Hematopoietic multipotent progenitor cell (in vitro differentiated cells): ENCODE measurements at places on chromosomes 7 and 10. TPM values are rescaled to one million over a fixed set of nuclear protein-coding genes. Genes with fewer than 3 reads are reported as not detected.

The OR2A1 gene
- 0.27 TPM for total RNA-seq

The GIMAP6 gene
- total RNA-seq, result 67.1 TPM

The C10orf67 gene
- total RNA-seq, result not detected

The FAM25C gene
- total RNA-seq, result not detected

The PTF1A gene
- total RNA-seq, result not detected

The TMEM270 gene
- not detected for total RNA-seq

The ICA1 gene
- total RNA-seq, result 14.0 TPM

The CTAGE8 gene
- 0.81 TPM for total RNA-seq

The LDB3 gene
- total RNA-seq, result not detected

The AGBL3 gene
- total RNA-seq, result 0.81 TPM

The IFIT1B gene
- total RNA-seq, result under 0.01 TPM

The CHST3 gene
- total RNA-seq, result under 0.01 TPM

The OR2A5 gene
- not detected for total RNA-seq

The SNCG gene
- total RNA-seq, result not detected

The CFAP70 gene
- 1.1 TPM for total RNA-seq

The STEAP4 gene
- total RNA-seq, result under 0.01 TPM

The TPK1 gene
- 23.4 TPM for total RNA-seq

The GNG11 gene
- 1.9 TPM for total RNA-seq

The NACAD gene
- total RNA-seq, result 0.27 TPM

The SYT15 gene
- total RNA-seq, result 0.27 TPM

The OPALIN gene
- under 0.01 TPM for total RNA-seq

The MOGAT3 gene
- not detected for total RNA-seq

The RASA4B gene
- 14.8 TPM for total RNA-seq

The WIPF3 gene
- under 0.01 TPM for total RNA-seq

The NPY gene
- not detected for total RNA-seq

The HTR7 gene
- 0.27 TPM for total RNA-seq

The DGKI gene
- total RNA-seq, result under 0.01 TPM
